Neural crest cell (in vitro differentiated cells): ENCODE measurements at places on chromosomes 6 and 20. TPM values are rescaled to one million over a fixed set of nuclear protein-coding genes. Genes with fewer than 3 reads are reported as not detected.

The SCP2D1 gene
- not detected in 2 replicates for total RNA-seq

The ECT2L gene
- total RNA-seq: not detected in 2 replicates

The TRIM15 gene
- not detected in 2 replicates for total RNA-seq

The TMEM63B gene
- 47.0 and 51.2 TPM in 2 replicates for total RNA-seq

The FRK gene
- total RNA-seq: 0.11 and 0.12 TPM in 2 replicates

The PRND gene
- not detected in 2 replicates for total RNA-seq

The TFAP2D gene
- total RNA-seq: not detected in 2 replicates

The OR2H2 gene
- not detected in 2 replicates for total RNA-seq

The FAM229B gene
- 26.7 and 30.3 TPM in 2 replicates for total RNA-seq

The GGTLC1 gene
- not detected in 2 replicates for total RNA-seq

The HTR1E gene
- not detected in 2 replicates for total RNA-seq

The GABRR1 gene
- total RNA-seq: 0.12 TPM in 1 of 2 replicates, not detected in the other

The FAM8A1 gene
- total RNA-seq: 17.5 and 17.7 TPM in 2 replicates

The ASIP gene
- total RNA-seq: not detected in 2 replicates
